ENCODE measurements at places on chromosomes 1 and 21.

DNA sequence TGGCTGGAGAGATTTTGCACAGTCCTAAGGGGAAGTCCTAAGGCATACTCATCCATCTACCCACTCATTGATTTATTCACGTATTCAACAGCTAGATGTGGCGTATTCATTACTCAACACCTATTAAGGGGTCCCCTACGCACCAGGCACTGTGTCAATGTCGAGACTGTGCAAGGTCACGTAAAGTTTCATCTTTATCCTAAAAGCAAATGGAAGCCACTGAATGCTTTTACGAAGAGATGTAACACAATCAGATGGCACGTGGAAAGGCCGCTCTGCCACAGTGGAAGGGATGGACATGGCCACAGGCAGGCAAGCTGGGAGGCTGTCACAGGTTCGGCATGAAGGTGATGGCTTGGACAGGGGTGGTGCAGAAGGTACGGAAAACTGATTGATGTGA, 66.3 kb upstream of the ZBTB18 start:
- no peak for DNase-seq

- no peak for DNase-seq
These were observed 47.7 kb downstream of the UTP25 start for GRCh38 chr1:209875515-209875914.

GRCh38 chr1:166031932-166032571, 134.7 kb downstream of the FAM78B start:
- no peak for DNase-seq

GRCh38 chr1:21295002-21295401, 4.7 kb upstream of the ECE1 start:
- no peak for DNase-seq

GRCh38 chr1:207402744-207403143, 51.4 kb upstream of the CR2 start:
- DNase-seq: no peak

GRCh38 chr21:45461369-45461750, 56.4 kb downstream of the COL18A1 start:
- no peak for DNase-seq

- no peak for DNase-seq
These were observed 3.9 kb upstream of the ITLN1 start for GRCh38 chr1:160888926-160889325.

GRCh38 chr1:93013145-93014065, 52.1 kb upstream of the DIPK1A start:
- no peak for DNase-seq

- DNase-seq: no peak
These were observed 3.5 kb downstream of the HPCA start for GRCh38 chr1:32889731-32890278.

DNA sequence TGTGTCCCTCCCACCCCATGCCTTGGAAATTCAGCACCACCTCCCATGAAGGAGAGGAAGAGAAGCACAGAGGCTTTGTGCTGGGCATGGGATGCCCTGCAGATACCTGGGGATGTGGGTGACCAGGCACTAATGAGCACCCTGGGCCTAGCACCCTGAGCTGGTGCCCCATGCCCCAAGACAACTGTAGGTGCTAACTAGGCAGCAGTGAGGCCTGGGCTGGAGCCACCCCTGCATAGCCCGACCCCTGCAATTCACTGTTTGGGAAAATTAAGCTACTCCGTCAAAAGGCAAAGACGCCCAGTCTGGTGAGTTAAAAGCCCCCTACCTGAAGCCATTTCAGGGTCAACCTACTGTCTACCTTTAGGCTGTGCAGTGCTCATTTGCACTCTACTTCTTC, 5.4 kb downstream of the KCNA2 start:
- no peak for DNase-seq

DNA sequence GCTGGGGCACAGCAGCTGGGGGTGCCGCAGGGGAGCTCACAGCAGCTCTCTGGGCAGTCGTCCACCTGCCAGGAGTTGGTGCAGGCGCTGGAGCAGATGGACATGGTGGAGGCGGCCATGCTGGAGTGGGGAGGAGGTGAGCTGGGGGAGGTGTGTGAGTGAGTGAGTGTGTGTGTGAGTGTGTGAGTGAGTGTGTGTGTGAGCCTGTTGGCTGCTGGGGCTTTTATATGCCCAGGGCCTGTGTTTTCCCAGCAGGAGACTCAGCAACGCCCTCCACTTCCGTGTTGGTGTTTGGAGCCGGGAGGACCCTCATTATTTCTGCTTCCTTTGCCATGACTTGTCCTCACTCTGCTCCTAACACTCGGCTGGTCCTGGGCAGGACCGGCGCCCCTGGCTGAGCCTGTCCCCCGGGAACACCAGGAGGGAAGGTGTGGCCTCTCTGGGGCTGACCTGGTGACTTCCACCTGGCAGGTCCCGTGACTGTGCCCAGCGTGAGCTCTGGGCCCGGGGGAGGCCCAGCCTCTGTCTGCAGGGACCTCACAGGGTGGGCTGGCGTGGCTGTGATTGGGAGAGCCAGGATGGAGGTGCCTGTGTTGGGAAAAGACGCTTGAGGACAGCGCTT, at the start of gene KRTAP10-2:
Gene KRTAP10-2, minus strand, starts transcription at position 166 of the 622 bp plus-strand sequence. Its CDS starts 47 bp downstream, at position 119.
- no peak for DNase-seq

- peak; percentile 67 for DNase-seq
These were observed 25.8 kb downstream of the CLDN14 start for GRCh38 chr21:36454093-36454531.

DNA sequence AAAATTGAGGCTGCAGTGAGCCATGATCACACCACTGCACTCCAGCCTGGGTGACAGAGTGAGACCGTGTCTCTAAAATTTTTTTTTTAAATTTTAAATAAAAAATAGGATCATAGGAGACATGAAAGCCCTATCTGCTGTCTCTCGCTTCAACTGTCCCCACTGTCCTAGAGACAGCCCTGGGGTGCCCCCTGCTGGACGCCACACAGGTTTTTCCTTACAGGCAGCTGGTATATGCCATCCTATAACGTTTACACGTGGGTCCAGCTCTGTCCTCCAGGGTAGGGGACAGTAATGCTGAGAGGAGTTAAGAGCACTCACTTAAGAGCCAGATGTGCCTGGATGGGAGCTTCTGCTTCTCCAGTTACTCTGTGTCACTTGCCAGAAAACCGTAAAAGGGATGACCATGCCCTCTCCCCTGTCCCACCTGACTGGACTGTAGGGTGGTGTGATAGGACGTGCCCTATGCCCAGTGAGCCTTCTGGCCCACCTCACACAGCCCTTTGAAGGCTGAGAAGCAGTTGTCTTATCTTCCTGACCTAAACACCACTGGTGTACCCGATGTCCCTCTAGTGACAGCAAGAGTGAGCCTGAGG, 8.5 kb downstream of the FBXO2 start:
- no peak for DNase-seq

DNA sequence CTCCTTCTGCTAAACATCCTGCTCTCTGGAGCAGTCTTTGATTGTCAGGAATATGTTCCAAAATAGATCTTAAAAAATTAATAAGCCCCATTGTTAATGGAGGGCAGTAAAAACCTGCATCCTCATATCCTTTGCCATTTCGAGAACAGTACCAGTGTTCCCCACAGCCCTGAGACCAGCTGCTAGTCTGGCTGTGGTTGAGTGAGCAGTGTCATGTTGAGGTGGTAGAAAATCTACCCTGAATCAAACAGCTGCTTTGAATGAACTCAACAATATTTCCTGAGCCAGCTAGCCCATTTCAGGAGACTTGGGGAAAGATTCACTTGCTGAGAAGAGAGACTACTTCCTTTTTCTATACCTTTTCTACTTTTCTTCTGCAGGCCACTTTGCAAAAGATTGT, 24.4 kb downstream of the FABP3 start:
- DNase-seq: no peak

- DNase-seq: no peak
These were observed 112.8 kb downstream of the RIPK4 start for GRCh38 chr21:41653954-41654491.

DNA sequence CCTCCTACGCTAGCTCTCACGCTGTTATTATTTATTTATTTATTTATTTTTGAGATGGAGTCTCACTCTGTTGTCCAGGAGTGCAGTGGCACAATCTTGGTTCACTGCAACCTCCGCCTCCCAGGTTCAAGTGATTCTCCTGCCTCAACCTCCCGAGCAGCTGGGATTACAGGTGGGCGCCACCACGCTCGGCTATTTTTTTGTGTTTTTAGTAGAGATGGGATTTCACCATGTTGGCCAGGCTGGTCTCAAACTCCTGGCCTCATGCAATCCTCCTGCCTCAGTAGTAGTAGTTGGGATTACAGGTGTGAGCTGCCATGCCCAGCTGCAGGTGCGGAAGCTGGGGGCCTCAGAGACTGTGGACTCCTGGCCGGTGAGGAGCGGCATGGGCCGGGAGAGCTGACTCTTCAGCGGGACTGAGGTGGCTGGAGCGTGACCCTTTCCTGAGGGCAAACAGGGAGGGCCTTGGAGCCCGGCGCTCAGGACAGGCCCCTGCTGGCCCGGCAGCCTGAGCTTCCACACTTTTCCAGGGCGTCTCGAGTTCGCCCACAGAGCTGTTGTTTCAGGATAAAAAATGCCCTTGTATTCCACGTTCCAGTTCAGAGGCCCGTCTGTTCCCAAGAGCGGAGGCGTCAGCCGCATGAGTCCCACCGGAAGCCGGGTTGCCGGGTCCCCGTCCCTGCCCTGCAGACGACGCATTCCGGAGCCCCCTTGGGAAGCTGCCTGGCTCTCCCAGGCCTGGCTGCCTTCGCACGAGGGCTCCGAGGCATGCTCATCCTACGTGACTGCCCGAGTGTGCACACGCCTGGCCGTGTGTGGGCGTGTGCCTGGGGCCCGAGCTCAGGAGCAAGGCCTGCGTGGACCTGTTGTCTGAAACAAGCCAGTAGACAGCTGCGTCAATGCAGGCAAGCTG, 126.2 kb downstream of the SIK1 start:
- DNase-seq: no peak

- no peak for DNase-seq
These were observed 96.3 kb downstream of the ARHGEF10L start for GRCh38 chr1:17635811-17636210.

GRCh38 chr21:38853421-38853919, 47.7 kb downstream of the ETS2 start:
- no peak for DNase-seq

GRCh38 chr1:116400780-116401179, 27.7 kb downstream of the ATP1A1 start:
- DNase-seq: no peak

- DNase-seq: no peak
These were observed 37.0 kb downstream of the IRF2BP2 start for GRCh38 chr1:234572966-234573365.

DNA sequence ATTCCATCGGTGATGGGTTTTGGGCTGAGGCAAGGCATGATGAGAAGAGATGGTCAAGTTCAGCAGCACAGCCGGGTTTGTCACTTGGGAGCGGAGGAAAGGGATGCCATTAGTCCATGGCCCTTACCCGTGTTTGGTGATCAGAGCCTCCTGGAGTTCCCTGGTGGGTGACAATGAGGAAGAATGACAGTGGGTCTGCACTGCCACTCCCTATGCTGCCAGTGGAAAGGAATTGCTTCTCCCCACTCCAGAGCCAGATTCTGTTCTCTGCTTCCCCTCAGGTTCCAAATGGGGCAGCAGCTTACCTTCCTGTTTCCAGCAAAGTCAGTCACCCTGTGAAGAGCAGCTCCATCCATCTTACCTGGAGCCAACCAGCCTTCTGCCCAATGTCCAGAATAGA, 393.1 kb downstream of the PTPRU start:
- DNase-seq: no peak

- no peak for DNase-seq
These were observed 13.9 kb downstream of the FAM151A start for GRCh38 chr1:54609301-54609921.

DNA sequence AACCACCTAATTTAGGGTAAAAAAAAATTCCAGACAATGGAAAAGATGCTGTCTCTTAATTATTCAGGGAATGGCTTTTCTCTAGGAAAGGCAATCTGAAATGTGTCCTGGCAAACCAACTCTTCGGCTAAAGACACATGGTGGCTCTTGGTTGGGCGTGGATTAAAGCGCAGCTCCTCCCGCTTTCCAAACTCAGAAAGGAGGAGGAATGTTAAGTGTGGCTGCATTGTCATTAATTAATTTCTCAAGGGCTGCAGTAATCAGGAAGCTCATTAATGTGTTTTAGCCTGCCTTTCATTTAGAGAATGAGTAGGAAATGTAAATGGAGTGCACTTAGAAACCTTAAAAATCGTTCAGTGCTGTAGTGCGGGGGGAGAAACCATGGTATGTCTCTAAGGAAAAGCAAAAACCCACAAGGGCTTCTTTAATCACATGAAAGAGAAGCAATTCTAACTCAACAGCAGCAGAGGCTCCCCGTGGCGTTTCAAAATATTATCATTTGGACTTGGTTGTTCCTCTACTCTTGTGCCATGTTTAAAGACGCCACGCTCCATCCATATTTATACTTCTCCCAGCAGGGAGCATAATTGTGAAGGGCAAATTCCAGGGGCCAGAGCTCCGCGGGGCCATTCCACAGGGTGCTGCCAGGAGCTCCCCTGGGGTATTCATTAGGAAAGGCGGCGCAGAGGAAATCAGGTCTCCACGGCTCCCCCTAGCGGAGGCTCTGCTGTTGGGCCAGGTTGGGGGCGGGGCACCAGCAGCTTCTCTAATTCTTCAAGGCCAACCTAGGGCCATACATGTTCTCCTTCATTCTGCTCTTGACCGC, 91.9 kb upstream of the SSX2IP start:
- no peak for DNase-seq

- no peak for DNase-seq
These were observed 28.9 kb upstream of the CLSTN1 start for GRCh38 chr1:9852410-9853248.

- DNase-seq: no peak
These were observed 1.2 kb upstream of the ADAM15 start for GRCh38 chr1:155049651-155050559.

- no peak for DNase-seq
These were observed 335.3 kb downstream of the BRINP2 start for GRCh38 chr1:177505905-177506590.

- no peak for DNase-seq
These were observed 350.1 kb downstream of the DPYD start for GRCh38 chr1:97570691-97571090.

DNA sequence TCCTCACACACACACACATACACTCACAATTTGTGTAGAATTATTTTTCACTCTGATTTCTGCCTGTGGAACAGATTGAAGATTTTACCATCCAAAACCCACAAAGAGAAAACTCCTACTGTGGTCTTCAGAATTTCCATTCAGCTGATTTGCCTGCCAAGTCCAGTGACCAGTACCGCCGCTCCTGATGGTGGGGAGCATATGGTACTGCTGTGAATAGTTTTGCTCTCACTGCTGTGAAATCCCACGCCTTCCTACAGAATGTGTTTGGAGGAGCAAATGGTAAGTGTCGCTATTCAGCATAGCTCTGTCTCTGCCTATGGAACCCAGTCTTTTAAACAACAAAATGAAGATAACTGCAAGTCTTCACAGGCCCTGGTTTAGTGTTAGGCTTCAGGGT, 629.5 kb downstream of the LMO4 start:
- DNase-seq: no peak

- DNase-seq: peak; percentile 88
These were observed 789 bp upstream of the PTPN14 start for GRCh38 chr1:214552174-214552608.

GRCh38 chr1:60835649-60836048, 246.7 kb upstream of the NFIA start:
- DNase-seq: no peak

DNA sequence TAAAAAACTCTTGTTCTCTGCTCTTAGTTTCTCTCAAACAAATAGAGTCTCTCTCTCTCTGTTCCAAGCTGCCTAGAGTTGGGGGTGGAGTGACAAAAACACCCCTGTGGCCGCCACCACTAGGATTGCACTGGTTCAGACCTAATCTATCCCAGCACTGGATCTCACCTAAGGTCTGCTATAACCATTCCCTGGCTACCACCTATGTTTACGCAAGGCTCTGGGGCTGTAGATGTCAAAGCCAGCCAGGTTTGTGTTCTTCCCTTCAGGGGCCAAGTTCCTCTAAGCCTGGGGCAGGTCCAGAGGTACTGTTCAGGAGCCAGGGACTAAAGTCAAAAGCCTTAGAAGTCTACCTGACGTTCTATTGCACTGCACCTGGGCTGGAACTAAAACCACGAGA, 12.8 kb upstream of the CYP2J2 start:
- DNase-seq: no peak
